Vein endothelial cell (primary cell): ENCODE measurements at places on chromosomes 12 and 14. TPM values are rescaled to one million over a fixed set of nuclear protein-coding genes. Genes with fewer than 3 reads are reported as not detected.

The DHH gene
- total RNA-seq = 1.9 and 2.3 TPM in 2 replicates

The MGAT4C gene
- 0.10 TPM in 1 of 2 replicates, not detected in the other for total RNA-seq

The EXOC3L4 gene
- total RNA-seq = not detected in 2 replicates

The IL26 gene
- total RNA-seq = not detected in 2 replicates

The RD3L gene
- total RNA-seq = not detected in 2 replicates

The YEATS4 gene
- 15.0 and 22.4 TPM in 2 replicates for total RNA-seq

The TMEM132D gene
- not detected in 2 replicates for total RNA-seq

The AP5M1 gene
- 18.3 and 38.9 TPM in 2 replicates for total RNA-seq

The KCNC2 gene
- not detected in 2 replicates for total RNA-seq

The WDHD1 gene
- total RNA-seq = 7.5 and 13.5 TPM in 2 replicates

The SLC16A7 gene
- total RNA-seq = 12.4 and 17.2 TPM in 2 replicates

The TAPBPL gene
- total RNA-seq = 8.2 and 9.3 TPM in 2 replicates

The TMEM233 gene
- under 0.01 and 1.6 TPM in 2 replicates for total RNA-seq

The TCL1B gene
- not detected in 2 replicates for total RNA-seq

The FAM186B gene
- 0.48 and 0.65 TPM in 2 replicates for total RNA-seq

The MGST1 gene
- 17.6 and 39.3 TPM in 2 replicates for total RNA-seq

The MAP3K12 gene
- 18.9 and 21.5 TPM in 2 replicates for total RNA-seq

The KRT79 gene
- total RNA-seq = not detected in 2 replicates

The EML5 gene
- under 0.01 and 0.10 TPM in 2 replicates for total RNA-seq

The TUBA1B gene
- 1,955 and 2,646 TPM in 2 replicates for total RNA-seq

The HOXC5 gene
- total RNA-seq = not detected in 2 replicates

The ZNF10 gene
- 3.2 and 4.2 TPM in 2 replicates for total RNA-seq

The SLC6A12 gene
- not detected in 2 replicates for total RNA-seq

The STAB2 gene
- total RNA-seq = under 0.01 TPM in 1 of 2 replicates, not detected in the other

The KITLG gene
- 11.1 and 39.6 TPM in 2 replicates for total RNA-seq

The CLEC4A gene
- not detected in 2 replicates for total RNA-seq

The PRB2 gene
- total RNA-seq = not detected in 2 replicates

The LPAR5 gene
- 0.10 TPM in 1 of 2 replicates, not detected in the other for total RNA-seq

The VWF gene
- 1,356 and 2,070 TPM in 2 replicates for total RNA-seq

The TPPP2 gene
- not detected in 2 replicates for total RNA-seq

The LHX5 gene
- total RNA-seq = not detected in 2 replicates

The CDCA3 gene
- total RNA-seq = 8.2 and 21.6 TPM in 2 replicates

The OVCH1 gene
- not detected in 2 replicates for total RNA-seq

The LRCOL1 gene
- total RNA-seq = 0.19 TPM in 1 of 2 replicates, not detected in the other

The SBNO1 gene
- total RNA-seq = 30.7 and 41.7 TPM in 2 replicates

The SOAT2 gene
- not detected in 2 replicates for total RNA-seq
